Frontal cortex (tissue), 4 donors: ENCODE measurements at places on chromosomes 11 and 22.

DNA sequence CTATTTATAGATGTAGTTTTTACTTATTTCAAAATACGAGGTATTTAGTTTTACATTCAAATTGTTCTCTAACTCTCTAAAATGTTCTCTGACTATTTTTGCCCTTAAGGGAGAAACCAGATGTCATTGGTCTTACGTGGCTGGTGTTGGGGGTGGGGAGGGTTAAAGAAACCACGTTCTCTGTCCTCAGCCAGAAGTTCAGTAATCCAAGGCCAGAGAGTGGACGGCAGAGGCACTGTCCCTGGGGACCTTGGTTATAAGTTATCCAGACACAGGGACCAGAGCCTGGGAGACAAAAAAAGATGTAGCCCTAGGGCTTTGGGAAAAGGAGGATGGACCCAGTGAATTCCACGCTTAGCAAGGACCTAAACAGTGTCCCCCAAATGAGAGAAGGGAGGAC lies 706 bp upstream of the OR51E1 start:
- no peak for DNase-seq

DNA sequence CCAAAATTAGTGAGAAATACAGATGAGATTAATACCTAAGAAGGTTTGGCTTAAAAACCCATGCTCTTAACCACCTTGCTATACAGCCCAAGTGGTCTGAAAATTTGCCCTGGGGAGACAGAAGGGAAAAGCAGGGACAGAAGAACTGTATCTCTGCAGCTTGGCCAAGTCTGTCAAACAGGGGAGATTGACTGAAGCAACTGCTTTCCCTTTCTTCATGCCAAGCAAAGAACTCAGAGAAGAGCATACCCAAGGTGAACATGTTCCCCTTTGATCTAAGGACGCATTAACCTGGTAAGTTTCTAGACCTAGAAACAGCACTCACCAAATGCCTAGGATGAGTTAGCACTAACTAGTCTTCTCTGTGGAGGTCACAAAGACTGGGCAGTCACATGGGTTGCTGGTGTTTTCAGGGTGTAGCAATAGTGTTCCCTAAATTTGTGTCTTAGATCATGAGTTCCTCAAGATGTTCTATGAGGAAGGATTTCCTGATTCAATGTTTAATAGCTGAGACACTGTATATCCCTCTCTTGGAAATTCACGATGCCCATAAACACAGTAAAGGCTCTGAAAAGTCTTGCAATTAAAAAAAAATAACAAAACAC lies 75.6 kb upstream of the GRAMD1B start:
- no peak for DNase-seq

DNA sequence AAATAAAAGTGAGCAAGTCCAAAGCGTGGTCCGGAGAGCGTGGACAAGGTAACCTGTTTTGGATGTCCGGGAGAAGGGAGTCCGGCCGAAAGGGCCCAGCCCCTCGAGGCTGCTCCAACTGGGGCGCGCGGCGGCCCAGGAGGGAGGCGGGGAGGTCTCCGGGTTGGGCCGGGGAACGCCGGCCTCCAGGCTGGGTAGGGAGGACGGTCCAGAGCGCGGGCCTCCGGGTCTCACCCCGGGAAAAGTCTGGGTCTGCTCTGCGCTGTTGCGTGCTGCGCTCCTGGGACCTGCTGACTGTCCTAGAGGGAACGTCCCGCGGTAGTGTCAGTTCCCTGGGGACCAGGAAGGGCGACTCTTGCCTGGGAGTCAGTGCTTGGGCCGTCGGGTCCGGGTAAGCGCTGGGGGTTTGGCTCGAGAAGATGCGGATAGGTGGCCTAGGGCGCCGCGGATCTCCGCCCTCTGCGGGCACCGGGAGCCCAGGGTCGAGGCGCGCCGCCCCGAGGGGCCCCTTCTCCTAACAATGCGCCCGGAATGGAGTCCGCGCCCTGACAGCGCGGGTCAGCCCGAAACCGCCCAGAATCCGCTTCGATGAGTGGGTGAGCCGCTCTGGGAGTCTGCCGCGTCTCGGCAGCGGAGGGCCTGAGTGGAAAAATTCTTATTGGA lies 988 bp upstream of the FLI1 start:
- no peak for DNase-seq

DNA sequence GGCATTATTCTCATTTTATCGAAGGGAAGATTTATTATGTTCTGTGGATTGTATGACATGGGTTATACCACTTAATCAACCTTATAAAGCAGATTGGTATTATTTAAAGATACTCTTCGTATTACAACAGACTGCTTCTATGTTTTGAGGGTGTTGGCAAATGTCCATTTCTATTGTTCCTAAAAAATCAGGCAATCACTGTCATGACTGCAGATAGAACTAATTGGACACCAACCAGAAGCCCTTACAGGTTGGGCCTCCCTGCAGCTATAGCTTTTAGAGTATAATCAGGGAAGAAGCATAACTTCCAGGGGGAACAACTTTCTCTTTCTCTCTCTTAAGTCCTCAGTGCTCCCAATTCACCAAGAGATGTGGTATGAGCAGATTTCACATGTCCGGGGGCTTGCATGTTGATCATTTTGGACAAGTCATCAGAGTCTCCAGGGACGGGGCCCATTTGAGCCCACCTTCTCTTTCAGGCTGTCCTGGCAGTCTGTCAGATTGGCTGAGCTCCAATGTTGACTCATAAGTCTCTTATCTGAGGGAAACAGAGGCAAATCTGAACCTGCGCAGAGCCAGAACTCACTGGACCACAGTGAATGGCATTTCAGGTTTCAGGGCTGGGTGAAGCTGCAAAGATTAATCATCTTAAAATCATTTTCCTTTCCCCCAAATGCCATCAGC lies 264.0 kb upstream of the CCDC90B start:
- no peak for DNase-seq

DNA sequence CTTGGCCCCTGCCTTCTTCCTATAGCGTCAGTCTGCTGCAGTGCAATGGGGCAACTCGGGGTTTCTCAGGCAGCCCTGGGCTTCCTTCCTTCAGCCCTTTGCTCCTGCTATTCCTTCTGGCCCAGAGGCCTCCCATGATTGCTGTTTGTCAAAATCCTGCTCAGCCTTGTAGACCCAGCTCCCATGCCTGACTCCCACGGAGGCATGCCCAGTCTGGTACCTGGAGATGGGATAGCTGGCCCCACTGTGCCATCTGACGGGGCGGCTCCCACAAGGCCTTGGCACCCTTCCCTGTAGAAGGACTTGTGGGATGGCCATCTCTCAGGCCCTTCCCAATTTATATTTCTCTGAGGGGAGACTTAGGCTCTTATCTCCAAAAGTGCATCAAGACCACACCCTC lies 590 bp upstream of the CD6 start:
- DNase-seq = no peak

DNA sequence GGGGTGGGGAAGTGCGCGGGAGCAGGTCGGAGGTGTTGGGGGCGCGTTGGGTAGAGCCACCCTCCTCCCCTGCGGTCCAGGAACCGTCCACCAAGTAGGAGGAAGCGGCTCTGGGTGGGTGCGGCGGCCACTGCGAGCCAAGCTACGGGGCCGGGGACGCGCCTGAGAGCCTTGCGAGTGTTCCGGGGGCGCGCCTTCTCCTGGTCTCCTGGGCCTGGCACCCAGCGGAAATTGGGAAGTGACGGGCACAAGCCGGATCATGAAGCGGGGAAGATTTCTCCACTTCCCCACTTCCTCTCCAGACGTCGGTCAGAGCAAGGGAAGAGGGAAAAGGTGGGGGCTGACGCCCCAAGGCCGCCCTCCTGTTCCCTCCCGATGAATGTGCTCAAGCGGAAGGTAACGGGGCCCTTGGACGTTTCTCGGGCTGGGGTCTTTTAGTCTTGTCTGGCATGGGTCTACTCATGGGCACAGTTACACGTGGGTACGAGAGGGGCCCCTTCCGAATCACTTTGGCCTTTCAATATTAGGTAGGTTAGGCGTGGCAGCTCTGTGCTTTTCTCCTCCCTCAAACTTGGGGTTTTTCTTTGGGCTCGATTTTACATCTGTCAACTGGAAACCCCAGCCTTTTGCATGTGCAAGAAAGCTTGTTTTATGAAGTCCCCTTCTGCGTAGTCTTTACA lies 865 bp downstream of the RBM14 start:
- no peak for DNase-seq

- no peak for DNase-seq
Observed at GRCh38 chr11:61571869-61572268, 9.0 kb downstream of the SYT7 start.

GRCh38 chr11:124556828-124557227 lies 13.0 kb upstream of the OR8A1 start:
- no peak for DNase-seq
